Activated naive CD8-positive, alpha-beta T cell treated with anti-CD3 and anti-CD28 coated beads, Interleukin-2, amount 50 U/mL, for 16 hours (primary cell): ENCODE measurements at places on chromosomes 13 and 19.

DNA sequence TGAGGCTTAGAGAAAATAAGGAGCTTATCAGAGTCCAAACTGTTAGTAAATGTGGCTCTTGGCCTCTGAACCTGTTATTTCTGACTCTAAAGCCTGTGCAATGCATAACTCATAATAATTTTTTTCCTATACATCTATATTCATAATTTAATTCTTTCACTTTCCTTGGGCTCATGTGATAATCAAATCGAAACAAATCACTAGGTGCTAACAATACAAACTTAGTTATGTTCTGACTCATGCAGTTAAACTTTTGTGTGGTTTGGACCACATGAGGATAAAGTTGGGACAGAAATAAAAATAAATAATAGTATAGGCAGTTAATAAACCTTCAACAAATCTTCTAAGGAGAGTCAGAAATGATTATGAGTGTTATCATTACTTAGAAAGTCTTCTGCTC, 1629.0 kb downstream of the OLFM4 start:
- no peak for DNase-seq

DNA sequence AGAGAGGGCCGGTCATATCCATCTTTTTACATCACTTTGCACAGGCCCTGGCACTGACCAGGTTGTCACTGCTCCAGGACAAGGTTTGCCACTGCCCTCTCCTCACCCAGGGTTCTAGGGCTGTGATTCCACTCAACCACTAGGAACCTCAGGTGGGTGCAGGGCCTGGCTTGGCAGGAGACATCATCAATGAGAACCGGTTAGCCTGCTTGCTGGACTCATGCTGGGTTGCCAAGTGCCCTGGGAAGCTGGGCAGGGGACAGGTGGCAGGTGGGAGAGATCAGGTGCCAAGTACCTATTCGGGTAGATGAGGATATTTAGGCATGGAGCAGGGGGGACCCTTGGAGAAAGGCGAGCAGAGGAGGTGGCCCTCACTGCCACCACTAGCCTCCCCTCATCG, 4.2 kb upstream of the CERS4 start:
- no peak for DNase-seq

DNA sequence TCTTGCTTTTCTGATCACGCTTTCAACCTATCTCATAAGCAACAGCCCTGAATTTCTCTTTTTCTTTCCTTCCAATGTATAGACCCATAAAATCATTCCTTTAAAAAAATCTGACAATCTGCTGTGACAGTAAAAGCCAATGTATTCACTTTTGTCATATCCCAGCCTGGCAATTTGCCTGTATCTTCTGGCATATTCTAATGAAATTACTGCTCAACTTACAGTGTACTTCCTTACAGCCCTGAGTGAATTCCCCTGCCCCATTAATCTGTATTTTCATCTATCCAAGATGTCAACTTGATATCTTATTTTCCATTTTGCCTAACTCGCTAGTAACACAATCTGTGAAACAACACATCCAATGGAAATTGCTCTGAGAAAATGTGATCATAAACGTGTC, 18.0 kb upstream of the SERP2 start:
- no peak for DNase-seq

DNA sequence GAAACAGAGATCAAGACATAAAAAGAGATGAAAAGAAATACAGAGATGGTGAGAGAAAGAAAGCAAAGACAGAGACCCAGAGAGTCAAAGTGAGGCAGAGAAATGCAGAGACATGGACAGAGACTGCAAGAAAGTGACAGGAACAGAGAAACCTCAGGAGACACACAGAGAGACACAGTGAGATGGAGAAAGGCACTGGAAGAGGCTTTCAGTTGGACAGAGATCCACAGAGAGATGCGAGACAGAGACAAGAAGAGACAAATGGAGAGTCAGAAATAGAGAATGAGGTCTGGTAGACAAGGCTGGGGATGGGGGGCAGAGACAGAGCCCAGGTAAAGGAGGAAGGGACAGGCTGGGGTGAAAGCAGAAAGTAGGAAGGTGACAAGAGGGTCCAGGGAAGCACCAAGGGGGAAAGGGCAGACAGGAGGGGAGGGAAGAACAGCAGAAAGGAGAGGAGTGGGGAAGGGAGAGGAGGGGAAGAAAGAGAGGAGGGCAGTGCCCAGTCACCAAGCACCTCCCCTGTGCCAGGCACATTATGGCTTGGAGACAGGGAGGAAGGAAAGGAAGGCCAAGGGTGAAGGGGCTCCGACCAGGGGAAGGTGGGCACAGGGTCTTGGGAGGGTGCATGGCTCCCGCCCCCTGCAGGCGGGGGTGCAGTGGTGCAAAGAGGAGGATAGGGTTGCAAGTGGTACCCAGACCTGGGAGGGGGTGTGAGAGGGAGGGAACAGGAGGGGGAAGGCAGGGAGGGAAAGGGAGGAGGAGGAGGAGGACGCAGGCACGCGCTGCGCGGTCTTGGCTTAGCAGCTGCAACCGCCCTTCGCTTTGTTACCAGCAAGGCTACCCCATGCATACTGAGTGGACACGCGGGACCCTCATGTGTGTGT, 38.4 kb downstream of the DEDD2 start:
- no peak for DNase-seq

DNA sequence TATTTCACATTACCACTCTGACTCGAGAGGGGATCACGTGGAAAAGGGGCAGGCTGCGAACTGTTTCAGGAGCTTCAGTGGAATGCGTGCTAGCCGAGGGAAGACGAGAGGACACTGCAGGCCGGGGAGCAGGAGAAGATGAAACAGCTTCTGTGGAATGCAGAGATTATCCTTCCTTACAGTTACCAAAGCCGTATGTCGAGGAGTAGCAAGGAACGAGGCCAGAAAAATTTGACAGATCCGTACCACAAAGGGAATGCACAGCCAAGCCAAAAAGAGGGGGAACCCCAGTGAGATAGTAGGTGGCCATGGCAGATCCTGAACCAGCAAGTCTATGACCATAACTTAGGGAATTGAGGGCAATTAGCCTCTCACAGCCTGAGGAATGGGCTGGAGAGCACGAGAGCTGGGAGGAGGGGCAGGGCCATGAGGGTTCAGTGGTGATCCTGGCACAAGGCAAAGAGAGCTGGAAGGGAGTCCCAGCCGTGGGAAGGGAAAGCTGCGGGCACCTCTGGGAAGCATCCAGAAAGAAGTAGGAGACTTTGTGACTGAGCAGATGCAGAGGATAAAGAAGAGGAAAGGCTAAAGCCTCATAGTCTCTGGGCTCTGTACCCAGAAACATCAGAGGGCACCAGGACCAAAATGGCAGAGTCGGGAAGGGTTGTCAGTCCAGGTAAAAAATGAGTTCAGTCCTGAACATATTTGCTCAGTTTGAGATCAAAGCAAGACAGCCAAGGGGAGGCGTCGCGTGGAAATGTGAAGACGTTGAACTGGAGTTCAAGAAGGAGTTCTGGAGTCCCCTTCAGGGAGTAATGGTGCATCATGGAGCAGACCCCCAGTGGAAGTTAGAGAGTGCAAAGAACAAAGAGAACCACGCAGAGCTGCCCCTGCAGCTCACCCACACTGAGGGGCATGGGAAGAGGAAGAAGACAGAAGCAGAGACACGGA, 5.1 kb downstream of the COL4A1 start:
- no peak for DNase-seq

- DNase-seq = no peak
Measured at GRCh38 chr13:45733361-45733760, 31.2 kb downstream of the CBY2 start.

DNA sequence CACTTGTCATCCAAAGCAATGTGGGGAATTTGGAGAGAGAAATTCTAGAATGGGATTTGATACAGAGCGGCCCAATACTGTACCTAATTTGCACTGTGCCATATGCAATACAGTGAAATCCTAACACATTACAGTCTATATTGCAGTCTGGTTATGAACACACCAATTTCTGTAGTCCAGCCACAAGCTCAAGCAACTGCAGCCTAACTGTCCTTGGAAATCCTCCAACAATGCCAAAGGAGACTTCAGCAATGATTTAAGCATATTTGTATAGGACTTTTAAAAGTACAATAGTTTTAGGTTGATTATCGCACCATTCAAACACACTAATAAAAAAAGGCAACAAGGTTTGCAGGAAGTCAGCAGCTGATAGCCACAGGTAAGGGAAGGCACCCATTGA, 17.3 kb downstream of the DIAPH3 start:
- no peak for DNase-seq

DNA sequence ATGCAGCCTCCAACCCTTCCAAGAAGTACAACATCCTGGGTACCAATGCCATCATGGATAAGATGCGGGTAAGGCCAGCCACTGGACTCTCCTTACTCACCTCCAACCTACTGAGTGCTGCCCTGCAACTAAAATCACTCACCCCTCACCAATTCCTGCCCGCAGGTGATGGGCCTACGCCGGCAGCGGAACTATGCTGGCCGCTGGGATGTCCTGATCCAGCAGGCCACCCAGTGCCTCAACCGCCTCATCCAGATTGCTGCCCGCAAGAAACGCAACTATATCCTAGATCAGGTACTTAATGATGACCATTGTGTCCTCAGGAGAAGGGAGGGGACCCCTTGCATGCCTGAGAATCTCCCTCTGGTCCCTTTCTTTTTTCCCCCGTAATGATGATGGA, 15.6 kb upstream of the CCDC97 start:
- DNase-seq = no peak
